ENCODE measurements at places on chromosomes 16 and 17.

- peak; percentile 59 for DNase-seq
Observed at GRCh38 chr17:47279062-47279801, 25.6 kb downstream of the ITGB3 start.

DNA sequence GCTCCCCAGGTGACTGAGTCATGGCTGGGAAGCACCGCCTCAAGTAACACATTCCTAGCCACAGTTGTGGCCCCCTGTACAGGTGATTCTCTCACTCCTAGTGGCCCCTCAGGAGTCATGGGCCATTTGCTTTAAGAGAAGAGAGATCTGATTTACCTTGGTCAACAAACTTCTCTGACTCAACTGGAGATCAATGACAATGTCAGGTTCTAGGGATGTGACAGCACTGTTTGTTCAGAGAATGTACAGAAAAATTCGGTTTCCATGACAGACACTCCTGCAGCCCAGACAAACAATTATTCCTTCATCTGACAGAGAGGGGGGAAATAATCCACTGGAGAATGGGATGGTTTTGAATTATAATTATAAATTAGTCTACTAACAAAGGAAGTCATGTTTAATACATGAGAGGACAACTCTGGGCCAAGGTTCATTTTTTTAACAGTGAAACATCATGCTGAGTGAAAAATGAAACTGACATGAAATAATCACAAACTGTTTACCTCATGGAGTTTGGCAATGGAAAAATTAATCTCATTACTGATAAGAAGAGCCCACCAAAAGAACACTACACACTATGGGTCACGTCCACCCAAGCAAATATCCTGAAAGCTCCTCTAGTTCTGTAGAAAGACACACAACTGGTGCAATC lies 9.7 kb downstream of the ERN1 start:
- no peak for DNase-seq

GRCh38 chr16:88504489-88505404 lies 51.7 kb downstream of the ZFPM1 start:
- no peak for DNase-seq

GRCh38 chr16:85393674-85394451 lies 219.3 kb upstream of the GSE1 start:
- no peak for DNase-seq

DNA sequence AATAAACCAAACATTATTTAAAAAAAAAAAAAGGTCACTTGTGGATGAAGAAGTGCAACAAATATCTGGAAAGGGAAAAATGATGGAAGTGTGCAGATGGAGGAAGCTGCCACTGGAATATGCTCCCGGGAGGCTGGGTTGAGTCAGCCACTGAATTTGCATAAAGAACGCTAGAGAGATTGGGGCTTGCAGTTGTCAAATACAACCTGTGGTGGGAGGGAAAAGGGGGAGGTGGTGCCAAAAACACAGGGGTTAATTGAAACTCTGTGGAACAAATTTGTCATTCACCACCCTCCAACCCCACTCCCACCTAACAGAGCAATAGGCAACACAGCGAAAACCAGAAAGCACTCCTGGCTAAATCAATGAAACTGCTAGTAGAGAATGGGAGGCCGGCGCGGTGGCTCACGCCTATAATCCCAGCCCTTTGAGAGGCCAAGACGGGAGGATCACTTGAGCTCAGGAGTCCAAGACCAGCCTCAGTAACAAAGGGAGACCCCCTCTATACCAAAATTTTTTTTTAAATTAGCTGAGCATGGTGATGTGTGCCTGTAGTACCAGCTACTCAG lies 37.6 kb upstream of the RPL38 start:
- no peak for DNase-seq
